ENCODE measurements at places on chromosomes 5 and 9. TPM values are rescaled to one million over a fixed set of nuclear protein-coding genes. Genes with fewer than 3 reads are reported as not detected.

DNA sequence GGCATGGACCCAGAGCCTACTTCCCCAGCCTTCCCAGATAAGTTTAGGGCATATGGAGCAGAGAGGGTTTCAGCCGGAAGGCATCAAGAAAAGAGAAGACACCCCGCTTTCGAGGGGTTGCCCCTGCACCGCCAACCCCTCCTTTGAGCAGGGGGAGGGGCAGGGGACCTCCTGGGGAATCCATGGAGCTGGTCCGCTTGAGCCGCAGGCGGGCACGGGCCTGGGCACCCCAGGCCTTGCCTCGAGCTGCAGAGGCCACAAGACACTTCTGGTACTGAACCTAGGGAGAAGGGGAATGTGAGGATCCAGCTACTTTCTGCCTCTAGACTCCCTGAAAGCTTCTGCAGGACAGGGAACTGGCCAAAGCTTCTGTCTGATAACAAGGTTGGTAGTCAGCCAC lies 1.3 kb upstream of the SRA1 start:
- no peak for DNase-seq

- DNase-seq = no peak
Measured at GRCh38 chr5:51378061-51378409, 5.2 kb upstream of the ISL1 start.

DNA sequence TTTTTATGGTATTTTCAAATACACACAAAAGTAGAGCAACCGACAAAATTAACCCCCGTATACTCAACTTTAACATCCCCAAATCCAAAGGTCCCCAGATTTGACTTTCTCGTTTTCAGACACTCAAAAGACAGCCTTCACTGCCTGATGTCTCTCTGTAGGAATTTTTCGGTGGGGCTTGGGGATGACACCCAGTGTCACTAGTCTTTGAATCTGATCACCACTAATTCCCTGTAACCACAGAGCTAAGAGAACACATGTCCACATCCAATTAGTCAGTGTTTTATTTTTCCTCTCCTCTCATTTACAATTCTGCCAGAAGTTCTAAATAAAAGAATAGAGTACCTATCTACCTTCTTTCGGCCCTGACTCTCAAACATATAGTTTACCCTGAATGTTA lies 324.6 kb downstream of the ARL15 start:
- no peak for DNase-seq

DNA sequence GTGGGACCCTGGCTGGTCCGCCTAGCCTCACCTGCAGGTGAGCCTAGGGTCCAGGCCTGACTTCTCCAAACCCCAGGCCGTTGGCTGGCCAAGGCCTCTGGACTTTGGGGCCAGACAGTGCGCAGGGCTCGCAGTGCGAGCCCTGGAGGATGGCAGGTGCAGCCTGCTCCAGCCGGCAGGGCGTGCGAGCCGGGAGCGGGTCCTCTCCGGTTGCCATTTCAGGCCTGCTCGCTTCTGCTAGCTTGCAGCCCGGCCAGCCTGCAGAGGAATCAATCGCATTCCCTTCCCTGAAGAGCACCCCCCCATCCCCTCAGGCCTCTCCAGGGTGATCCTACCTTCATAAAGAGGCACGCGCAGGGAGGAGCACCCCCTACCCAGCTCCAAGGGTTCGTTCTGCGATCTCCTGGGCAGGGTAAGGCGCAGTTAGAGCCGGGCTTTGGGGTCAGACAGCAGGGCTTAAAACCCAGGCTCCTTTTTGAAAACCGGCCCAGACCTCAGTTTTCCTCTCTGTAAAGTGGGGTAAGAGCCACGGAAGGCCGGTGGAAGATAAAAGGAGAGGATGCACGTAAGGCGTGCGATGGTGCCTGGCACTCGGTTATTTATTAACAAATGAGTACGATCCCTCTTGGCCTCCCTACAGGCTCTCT lies 6.2 kb downstream of the BARHL1 start:
- DNase-seq = no peak

GRCh38 chr5:154002511-154003020 lies 36.1 kb downstream of the FAM114A2 start:
- no peak for DNase-seq

DNA sequence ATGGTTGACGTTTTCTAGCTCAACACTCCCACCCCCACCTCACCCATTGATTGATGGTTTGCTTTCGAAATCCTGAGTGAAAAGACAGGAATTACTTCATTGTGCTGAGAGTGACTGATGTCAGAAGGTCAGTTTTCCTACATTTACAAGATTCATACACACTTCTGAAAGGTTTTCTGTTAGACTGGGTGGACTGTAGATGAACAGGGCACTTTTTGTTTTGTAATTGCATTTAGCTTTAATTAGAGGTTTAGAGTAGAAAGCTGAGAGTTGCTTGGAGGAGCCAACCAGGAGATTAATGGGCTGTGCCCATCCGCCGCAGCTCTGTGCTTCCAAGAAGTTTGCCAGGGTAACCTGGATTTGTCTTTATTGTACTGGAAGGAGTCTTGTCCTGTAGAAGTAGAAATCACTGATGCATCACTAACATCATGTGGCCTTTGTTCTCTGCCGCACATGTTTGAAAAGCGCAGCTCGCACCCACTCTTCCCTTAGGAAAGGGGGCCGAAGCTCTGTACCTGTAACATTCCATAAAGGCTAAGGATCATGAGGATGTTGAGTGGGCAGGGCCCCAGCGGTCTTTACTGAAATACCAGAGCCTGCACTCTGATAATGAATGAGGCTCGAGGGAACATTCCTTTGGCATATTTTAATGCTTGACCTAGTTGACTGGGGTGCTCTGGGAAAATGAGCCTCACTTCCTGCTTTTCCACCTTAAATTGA lies 267.6 kb upstream of the DMRT1 start:
- no peak for DNase-seq

DNA sequence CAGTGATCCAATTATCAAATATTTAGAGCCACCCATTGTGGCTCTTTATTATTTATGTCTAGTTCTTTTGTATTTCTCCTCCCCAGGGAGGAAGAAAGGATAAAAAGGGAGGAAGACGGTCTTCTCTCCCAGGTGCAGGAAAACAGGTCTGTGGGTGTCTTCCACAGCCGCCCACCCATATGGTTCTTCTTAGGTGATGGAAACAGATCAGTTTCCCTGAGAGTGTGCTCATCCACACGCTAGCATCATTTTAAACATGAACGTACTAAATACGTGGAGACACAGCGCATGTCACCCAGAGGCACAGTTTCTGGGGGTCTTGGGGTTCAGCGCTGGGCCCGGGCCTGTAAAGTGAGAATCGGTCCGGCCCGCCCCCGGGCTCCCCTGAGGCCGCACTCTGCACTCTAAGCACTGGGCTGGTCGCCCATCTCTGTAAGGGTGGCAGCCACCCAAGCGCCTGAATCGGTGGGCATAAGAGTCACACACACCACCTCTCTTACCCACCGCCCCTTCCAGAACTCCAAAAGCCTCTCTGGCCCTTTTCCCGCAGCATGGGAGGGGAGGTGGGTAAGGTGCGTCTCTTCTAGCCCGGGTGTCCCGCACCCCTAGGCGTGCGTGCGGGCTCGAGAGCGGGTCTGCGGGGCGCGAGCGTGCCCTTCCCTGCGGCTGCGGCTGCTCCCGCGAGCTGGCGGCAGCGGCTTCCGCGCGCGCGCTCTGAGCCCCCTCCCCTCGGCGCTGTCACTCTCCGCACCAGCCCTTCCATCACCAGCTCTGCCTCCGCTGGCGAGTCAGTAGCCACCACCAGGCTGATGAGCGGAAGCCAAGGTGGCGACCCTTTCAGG lies 1.3 kb downstream of the PTCH1 start:
- DNase-seq = no peak

- peak; percentile 11 for DNase-seq
Measured at GRCh38 chr5:133746834-133747233, 134.5 kb upstream of the FSTL4 start.

DNA sequence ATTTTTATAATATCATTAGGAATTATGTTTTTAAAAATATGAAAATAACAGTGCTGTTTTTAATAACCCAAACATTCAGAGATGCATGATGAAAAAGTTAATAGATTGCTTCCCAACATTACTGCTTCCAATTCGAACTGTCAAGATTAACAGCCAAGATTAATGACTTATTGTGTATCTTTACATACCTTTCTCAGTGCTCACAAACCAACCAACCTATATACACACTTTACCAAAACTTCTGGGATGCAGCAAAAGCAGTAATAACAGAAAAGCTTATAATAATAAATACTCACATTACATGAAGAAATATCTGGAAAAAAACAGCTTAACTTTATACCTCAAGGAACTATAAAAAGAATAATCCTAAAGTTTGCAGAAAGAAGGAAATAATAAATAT lies 82.1 kb downstream of the TMEM232 start:
- no peak for DNase-seq

- DNase-seq = no peak
Measured at GRCh38 chr5:142346706-142347105, 21.9 kb upstream of the SPRY4 start.

DNA sequence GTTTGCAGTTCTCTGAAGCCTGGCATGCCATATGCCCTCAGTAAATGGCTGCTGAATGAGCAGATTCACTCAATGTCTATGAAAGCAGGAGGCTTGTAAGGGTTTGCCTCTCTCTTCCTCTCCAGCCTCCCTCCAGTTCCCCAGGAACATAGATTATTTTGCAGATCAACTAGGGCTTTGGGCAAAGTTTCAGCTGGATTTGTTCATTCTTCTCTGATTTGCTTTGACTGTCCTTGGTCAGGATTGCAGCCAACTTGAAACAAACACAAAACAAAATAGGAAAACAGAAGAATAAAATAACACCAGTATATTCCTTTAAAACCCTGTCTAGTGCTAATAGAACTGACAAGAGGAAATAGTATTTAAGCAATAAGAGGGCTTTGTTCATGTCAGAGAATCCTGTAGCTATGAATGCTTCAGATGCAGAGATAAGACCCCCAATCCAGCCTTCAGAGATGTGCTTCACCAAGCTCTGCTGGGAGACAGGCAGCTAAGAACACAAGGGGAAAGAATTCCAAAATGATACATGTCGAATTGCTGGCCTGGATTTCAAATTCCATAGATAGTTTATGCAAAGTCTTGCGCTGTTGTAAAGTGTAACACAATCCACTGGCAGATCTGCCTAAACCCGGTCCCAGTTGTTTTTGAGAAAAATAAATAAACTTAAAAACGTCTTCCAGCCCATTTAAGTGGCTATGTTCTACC lies 174.3 kb downstream of the PAPPA start:
- no peak for DNase-seq

DNA sequence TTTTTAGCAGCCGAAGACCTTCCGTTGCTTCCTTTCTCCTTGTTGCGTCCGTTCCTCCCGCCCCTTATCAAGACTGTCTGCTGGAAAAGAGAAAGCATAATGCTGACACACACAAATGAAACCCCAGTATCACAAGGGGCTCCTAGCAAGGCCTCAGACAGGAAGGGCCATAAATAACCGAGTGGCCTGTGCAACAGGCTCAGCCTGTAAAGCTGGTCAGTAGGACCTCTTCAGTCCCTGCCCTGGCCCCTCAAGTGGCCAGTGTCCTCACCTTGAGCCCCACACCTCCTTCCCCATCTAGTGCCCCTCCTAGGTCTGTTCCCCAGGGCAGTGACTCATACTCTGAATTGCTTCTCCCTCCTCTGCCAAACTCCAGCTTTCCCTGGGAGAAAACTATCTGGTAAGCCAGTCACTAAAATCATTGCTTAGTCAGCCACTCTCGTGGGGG lies 174.6 kb upstream of the IL12B start:
- DNase-seq = no peak

- DNase-seq = no peak
Measured at GRCh38 chr5:93267736-93268135, 313.3 kb downstream of the NR2F1-AS1 start.

DNA sequence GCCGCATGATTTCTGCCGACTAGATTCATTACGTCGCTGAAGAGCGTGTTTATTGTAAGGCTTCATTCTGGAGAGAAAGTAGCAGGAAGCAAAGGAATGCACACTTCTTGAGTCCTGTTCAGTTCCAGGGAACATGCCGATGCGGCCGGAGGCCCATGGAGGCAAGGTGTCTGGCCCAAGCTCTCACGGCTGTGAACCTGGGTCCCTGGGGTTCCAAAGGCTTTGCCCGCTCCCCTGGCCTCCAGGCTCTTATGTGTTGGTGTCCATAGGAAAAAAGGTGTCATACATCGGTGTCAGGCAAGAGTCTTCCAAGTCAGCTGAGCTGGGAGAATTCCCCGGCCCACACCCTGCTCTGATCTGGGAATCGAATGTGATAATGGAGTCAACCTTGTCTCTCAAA lies 64.7 kb downstream of the WWC1 start:
- no peak for DNase-seq

DNA sequence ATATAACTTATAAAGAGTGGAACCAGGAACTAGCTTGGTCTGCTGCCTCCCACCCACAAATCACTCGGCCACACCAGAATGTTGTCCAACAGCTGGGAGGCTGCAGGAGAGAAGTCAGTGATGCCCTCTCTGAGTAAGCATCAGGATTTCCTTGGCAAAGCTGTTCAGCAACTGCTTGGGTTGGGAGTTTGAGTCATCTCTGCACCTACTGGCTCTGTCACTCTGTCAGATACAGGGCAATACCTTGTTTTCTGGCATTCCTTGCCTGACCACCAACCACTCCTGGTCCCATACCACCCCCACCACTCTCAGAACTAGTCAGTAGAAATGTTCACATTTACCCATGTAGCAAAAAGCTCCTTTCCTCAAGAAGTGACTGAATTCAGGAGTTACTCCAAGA lies 36.8 kb upstream of the GCNT4 start:
- DNase-seq = no peak

GRCh38 chr5:113433071-113433470 lies 1.7 kb downstream of the TSSK1B start:
- no peak for DNase-seq

- no peak for DNase-seq
Measured at GRCh38 chr9:79719989-79720388, 148.2 kb downstream of the TLE4 start.

DNA sequence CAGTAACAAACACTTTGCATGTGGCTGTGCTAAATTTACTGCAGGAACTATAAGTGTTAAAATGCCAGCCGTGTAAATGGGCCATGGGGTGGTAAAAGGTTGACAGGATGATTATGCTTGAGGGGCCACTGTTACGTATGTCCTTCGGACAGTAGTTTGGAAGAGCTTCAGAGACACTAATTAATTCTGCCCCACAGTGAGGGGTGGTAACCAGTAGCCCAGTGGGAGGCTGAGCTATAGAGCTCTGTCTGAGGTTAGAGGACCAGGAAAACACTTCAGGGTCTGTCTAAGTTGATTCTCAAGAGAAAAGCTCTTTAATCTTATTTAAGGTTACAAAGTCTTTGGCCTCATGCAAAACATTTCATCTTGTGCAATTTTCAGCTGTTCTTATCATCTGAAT lies 176.6 kb downstream of the DMRTA1 start:
- no peak for DNase-seq

The C9orf50 gene
- not detected for total RNA-seq

The KCNT1 gene
- total RNA-seq = not detected

The TSSK1B gene
- total RNA-seq = not detected

The ADAMTS12 gene
- total RNA-seq = not detected

The SELENOP gene
- total RNA-seq = 0.16 TPM

The NXNL2 gene
- not detected for total RNA-seq

The PCDHGA11 gene
- 0.13 TPM for total RNA-seq

The AGXT2 gene
- not detected for total RNA-seq

The ANKRD31 gene
- total RNA-seq = not detected

The C8G gene
- 0.71 TPM for total RNA-seq

The XPA gene
- 7.1 TPM for total RNA-seq

The CCDC171 gene
- 0.16 TPM for total RNA-seq

The AQP7 gene
- total RNA-seq = 0.21 TPM

The ARID3C gene
- total RNA-seq = not detected
